ENCODE measurements at places on chromosomes 7 and 10. TPM values are rescaled to one million over a fixed set of nuclear protein-coding genes. Genes with fewer than 3 reads are reported as not detected.

ACSL5 gene
- not detected for total RNA-seq

TAS2R4 gene
- 1.8 TPM for total RNA-seq

LGI1 gene
- total RNA-seq = not detected

SLC18A3 gene
- not detected for total RNA-seq

OR2A1 gene
- not detected for total RNA-seq

LIPK gene
- total RNA-seq = 0.13 TPM

PIK3CG gene
- not detected for total RNA-seq

AP1S1 gene
- total RNA-seq = 192 TPM

LBX1 gene
- total RNA-seq = not detected

FOXP2 gene
- 5.3 TPM for total RNA-seq

MSMB gene
- total RNA-seq = 16.4 TPM

OPN1SW gene
- not detected for total RNA-seq

BTAF1 gene
- 47.4 TPM for total RNA-seq

GCK gene
- total RNA-seq = 0.53 TPM

CELF2 gene
- total RNA-seq = 2.1 TPM

ABCB4 gene
- not detected for total RNA-seq

CTTNBP2 gene
- 0.26 TPM for total RNA-seq

C10orf53 gene
- total RNA-seq = not detected

IPMK gene
- total RNA-seq = 8.3 TPM

SPDYE11 gene
- total RNA-seq = not detected

SPOCK2 gene
- 0.26 TPM for total RNA-seq

SUPV3L1 gene
- 46.6 TPM for total RNA-seq

NDUFA5 gene
- 42.0 TPM for total RNA-seq

CALHM1 gene
- not detected for total RNA-seq

MRPS33 gene
- total RNA-seq = 25.3 TPM

ABCA13 gene
- 0.79 TPM for total RNA-seq

SYT15B gene
- total RNA-seq = not detected

PLAC9 gene
- total RNA-seq = not detected

DRGX gene
- total RNA-seq = not detected

LIPJ gene
- total RNA-seq = not detected

WDR86 gene
- total RNA-seq = 0.13 TPM

CPA1 gene
- not detected for total RNA-seq

NEUROG3 gene
- total RNA-seq = not detected

CALHM3 gene
- total RNA-seq = not detected

SUN3 gene
- total RNA-seq = 0.51 TPM

CYP2E1 gene
- total RNA-seq = under 0.01 TPM

CRYGN gene
- not detected for total RNA-seq

CALCR gene
- not detected for total RNA-seq

PNPLA8 gene
- 26.3 TPM for total RNA-seq

PAOX gene
- 9.6 TPM for total RNA-seq

Data from bronchial epithelial cell (primary cell).